Activated CD4-positive, alpha-beta T cell treated with anti-CD3 and anti-CD28 coated beads, Interleukin-2, amount 10 ng/mL, durations not matched to agents 7 days and 5 days (primary cell): ENCODE measurements at places on chromosomes 1 and 21. TPM values are rescaled to one million over a fixed set of nuclear protein-coding genes. Genes with fewer than 3 reads are reported as not detected.
A peak's percentile ranks its signal among the peaks of the same experiment; 100 is the strongest.

GRCh38 chr1:204941421-204942338, 71.0 kb downstream of the NFASC start:
- peak; percentile 63 for DNase-seq
- no peak overlapping the region for H3K27ac ChIP-seq
- peaks cover 5% of the 10 kb centered on the region for H3K27me3 ChIP-seq
- no peaks in the 10 kb centered on the region for H3K36me3 ChIP-seq

DNA sequence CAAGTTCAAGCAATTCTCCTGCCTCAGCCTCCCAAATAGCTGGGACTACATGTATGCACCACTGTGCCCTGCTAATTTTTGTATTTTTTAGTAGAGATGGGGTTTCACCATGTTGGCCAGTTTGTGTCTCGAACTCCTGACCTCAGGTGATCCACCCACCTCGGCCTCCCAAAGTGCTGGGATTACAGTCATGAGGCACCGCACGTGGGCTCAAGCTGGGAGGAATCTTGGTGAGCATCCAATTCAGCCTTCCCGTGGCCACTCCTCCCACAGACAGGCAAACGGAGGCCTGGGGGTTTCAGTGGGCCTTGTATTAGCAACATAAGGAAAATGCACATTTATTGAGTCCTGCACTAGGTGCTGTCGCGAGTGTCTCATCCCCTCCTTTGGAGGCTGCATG, 24.5 kb upstream of the VWA5B1 start:
- no peak overlapping the region for H3K27ac ChIP-seq
- H3K27me3 ChIP-seq = peaks cover 14% of the 10 kb centered on the region
- no peaks in the 10 kb centered on the region for H3K36me3 ChIP-seq
- H3K4me1 ChIP-seq = no peaks in the 10 kb centered on the region
- no peak overlapping the region for H3K4me3 ChIP-seq

- peaks cover 60% of the 10 kb centered on the region for H3K27me3 ChIP-seq
- no peak overlapping the region for H3K27ac ChIP-seq
- H3K4me1 ChIP-seq = no peaks in the 10 kb centered on the region
- no peaks in the 10 kb centered on the region for H3K36me3 ChIP-seq
These were observed 42.6 kb downstream of the LRRC52 start for GRCh38 chr1:165586398-165586797.

- peak overlapping the region; percentile 90 for H3K27ac ChIP-seq
- H3K4me3 ChIP-seq = peak overlapping the region; percentile 54
- peaks cover 74% of the 10 kb centered on the region for H3K4me1 ChIP-seq
These were observed 21.3 kb downstream of the UBASH3A start for GRCh38 chr21:42424914-42425541.

GRCh38 chr1:40929155-40929554, 50.3 kb upstream of the CTPS1 start:
- H3K36me3 ChIP-seq = no peaks in the 10 kb centered on the region
- H3K4me1 ChIP-seq = no peaks in the 10 kb centered on the region
- no peak overlapping the region for H3K4me3 ChIP-seq
- no peak overlapping the region for H3K27ac ChIP-seq
- H3K27me3 ChIP-seq = peaks cover 1% of the 10 kb centered on the region

DNA sequence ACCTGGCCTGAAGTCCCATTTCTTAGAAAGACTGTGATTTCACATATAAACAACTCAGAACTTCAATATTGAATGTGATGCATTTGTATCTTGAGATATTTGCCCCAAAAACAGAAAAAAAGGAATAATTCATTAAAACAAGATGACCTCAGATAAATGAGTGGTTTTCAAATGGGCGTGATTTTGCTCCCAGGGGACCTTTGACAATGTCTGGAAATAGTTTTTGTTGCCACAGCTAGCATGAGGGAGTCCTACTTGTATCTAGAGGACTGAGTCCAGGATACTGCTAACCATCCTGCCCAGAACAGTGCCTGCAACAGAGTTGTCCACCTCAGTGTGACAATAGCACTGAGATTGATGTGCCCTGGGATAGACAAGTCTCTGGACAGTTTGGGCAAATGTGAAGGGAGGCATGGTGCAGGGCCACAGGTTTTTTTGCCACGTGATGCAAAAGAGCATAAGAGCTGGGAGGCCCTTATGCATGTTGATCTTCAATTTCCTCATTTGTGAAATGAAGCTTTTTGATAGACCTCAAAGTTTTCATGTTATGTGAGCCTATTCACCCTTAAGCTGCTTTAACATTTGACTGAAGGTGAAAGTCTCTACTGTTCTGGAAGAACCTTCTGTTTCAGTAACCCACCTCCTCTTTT, 46.2 kb downstream of the MAP3K7CL start:
- no peak overlapping the region for H3K27ac ChIP-seq
- no peaks in the 10 kb centered on the region for H3K36me3 ChIP-seq
- peaks cover 2% of the 10 kb centered on the region for H3K4me1 ChIP-seq
- H3K27me3 ChIP-seq = no peaks in the 10 kb centered on the region
- no peak for DNase-seq
- no peak overlapping the region for H3K4me3 ChIP-seq

GRCh38 chr1:17412093-17412870, 27.2 kb downstream of the RCC2 start:
- H3K4me1 ChIP-seq = no peaks in the 10 kb centered on the region
- H3K4me3 ChIP-seq = no peak overlapping the region
- peaks cover 64% of the 10 kb centered on the region for H3K36me3 ChIP-seq

DNA sequence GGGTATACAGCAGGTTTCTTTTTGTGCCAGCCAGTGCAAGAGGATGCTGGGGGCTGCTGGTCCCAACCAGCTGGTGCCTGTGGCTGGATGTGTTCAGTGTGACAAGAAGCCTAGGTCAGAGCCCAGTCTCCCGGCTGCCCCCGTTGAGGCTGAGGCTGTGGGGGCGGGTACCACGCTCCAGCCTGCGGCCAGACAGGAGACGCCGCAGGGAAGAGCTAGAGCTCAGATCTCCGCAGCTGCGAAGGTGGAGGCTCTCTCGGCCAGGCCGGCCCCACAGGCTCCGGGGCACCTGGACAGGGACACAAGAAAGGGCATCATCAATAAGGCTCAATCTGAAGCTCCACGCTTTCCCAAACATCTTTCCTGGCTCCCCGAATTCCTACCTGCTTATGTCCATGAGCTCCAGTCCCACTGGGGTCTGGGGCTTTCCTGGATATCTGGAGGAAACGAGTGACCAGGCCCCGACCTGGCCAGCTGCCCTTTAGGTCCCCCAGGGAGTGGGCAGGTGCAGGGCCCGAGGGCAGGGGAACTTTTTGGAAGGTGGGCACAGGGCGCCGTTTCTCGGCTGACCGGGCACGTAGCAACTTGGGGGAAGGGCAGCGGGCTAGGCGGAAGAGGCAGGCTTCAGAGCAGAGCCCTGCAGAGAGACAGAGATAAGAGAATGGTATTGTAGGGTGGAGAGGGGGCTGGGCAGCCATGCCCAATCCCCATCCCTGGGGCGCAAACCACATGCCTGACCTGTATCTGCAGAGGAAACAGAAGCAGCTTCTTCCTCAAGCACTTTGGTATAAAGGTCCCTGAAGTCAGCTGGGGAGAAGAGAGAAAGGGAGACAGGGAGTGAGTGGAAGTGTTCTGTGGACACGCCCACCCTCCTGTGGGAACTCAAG, 7.4 kb downstream of the ENTREP3 start:
- peaks cover 2% of the 10 kb centered on the region for H3K27me3 ChIP-seq
- peaks cover 8% of the 10 kb centered on the region for H3K36me3 ChIP-seq
- DNase-seq = no peak

GRCh38 chr1:229506633-229507032, 1.5 kb downstream of the NUP133 start:
- H3K27ac ChIP-seq = peak overlapping the region; percentile 50
- peaks cover 17% of the 10 kb centered on the region for H3K36me3 ChIP-seq
- DNase-seq = no peak
- H3K27me3 ChIP-seq = no peaks in the 10 kb centered on the region
- H3K4me3 ChIP-seq = peak overlapping the region; percentile 92

DNA sequence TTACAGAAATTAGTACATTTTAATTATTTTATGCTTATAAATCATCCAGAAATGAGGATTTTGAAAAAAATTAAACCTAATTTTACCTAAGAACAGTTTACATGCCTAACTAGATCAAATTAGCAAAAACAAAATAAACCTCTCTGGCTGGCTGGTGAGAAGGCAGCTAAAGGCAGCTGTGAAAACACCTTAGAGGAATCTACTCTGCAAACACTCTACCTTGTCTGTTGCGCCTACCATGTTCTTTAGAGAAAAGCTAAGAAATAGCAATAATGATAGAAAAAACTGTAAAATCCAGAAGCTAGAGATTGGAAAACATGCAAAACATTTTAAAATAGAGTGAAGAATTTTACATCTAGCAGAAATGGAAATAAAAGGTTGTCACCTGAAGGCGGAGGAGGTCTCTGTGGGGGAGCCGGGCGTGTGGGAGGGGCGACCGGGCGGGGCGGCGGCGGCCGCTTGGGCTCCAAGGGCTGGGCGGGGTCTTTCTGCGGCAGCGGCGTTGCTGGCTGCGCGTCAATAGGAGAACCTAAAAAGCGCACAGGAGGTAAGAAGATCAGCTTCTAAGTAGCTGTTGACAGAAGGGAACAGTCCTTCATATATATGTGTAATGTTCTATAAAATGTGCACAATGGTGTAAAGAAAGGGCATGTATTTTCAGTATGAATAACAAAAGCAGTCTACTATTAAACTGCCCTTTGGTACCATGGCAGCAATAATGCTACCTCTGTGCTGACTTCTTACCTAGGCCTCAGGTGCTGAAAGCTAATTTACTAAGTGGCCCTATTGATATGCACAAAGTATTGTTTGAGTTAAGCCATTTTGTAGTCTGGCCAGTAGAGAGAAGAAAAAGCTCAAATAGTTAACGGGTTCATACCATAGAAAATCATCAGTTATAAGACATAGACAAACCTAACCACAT, 33.3 kb upstream of the CFAP298 start:
- no peak overlapping the region for H3K4me3 ChIP-seq
- no peak overlapping the region for H3K27ac ChIP-seq
- peaks cover 3% of the 10 kb centered on the region for H3K4me1 ChIP-seq
- no peak for DNase-seq
- H3K27me3 ChIP-seq = no peaks in the 10 kb centered on the region

DNA sequence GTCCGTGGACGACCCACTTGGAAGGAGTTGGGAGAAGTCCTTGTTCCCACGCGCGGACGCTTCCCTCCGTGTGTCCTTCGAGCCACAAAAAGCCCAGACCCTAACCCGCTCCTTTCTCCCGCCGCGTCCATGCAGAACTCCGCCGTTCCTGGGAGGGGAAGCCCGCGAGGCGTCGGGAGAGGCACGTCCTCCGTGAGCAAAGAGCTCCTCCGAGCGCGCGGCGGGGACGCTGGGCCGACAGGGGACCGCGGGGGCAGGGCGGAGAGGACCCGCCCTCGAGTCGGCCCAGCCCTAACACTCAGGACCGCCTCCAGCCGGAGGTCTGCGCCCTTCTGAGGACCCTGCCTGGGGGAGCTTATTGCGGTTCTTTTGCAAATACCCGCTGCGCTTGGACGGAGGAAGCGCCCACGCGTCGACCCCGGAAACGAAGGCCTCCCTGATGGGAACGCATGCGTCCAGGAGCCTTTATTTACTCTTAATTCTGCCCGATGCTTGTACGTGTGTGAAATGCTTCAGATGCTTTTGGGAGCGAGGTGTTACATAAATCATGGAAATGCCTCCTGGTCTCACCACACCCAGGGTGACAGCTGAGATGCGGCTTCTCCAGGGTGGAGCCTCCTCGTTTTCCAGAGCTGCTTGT, 32.4 kb downstream of the PRMT2 start:
- H3K4me1 ChIP-seq = peaks cover 13% of the 10 kb centered on the region
- DNase-seq = no peak
- peaks cover 24% of the 10 kb centered on the region for H3K27me3 ChIP-seq
- peaks cover 11% of the 10 kb centered on the region for H3K36me3 ChIP-seq
- no peak overlapping the region for H3K27ac ChIP-seq
- peak overlapping the region; percentile 76 for H3K4me3 ChIP-seq

GRCh38 chr21:17768840-17769446, 50.2 kb downstream of the C21orf91 start:
- no peak overlapping the region for H3K4me3 ChIP-seq
- H3K27me3 ChIP-seq = peaks cover 8% of the 10 kb centered on the region
- peaks cover 2% of the 10 kb centered on the region for H3K4me1 ChIP-seq
- H3K36me3 ChIP-seq = peaks cover 5% of the 10 kb centered on the region

- peaks cover 2% of the 10 kb centered on the region for H3K36me3 ChIP-seq
- peaks cover 63% of the 10 kb centered on the region for H3K27me3 ChIP-seq
- no peak overlapping the region for H3K4me3 ChIP-seq
These were observed 2.6 kb downstream of the DLGAP3 start for GRCh38 chr1:34926894-34927293.

- H3K4me3 ChIP-seq = no peak overlapping the region
- H3K4me1 ChIP-seq = no peaks in the 10 kb centered on the region
- no peaks in the 10 kb centered on the region for H3K27me3 ChIP-seq
These were observed 171.9 kb upstream of the RAB4A start for GRCh38 chr1:229098903-229099578.

GRCh38 chr1:111801071-111801850, 45.6 kb downstream of the DDX20 start:
- H3K4me1 ChIP-seq = no peaks in the 10 kb centered on the region
- DNase-seq = no peak
- H3K27ac ChIP-seq = no peak overlapping the region

- H3K27me3 ChIP-seq = peaks cover 30% of the 10 kb centered on the region
- peaks cover under 1% of the 10 kb centered on the region for H3K36me3 ChIP-seq
- H3K4me1 ChIP-seq = peaks cover 47% of the 10 kb centered on the region
- H3K4me3 ChIP-seq = peak overlapping the region; percentile 46
These were observed 681 bp upstream of the UBXN10 start for GRCh38 chr1:20184997-20185833.

DNA sequence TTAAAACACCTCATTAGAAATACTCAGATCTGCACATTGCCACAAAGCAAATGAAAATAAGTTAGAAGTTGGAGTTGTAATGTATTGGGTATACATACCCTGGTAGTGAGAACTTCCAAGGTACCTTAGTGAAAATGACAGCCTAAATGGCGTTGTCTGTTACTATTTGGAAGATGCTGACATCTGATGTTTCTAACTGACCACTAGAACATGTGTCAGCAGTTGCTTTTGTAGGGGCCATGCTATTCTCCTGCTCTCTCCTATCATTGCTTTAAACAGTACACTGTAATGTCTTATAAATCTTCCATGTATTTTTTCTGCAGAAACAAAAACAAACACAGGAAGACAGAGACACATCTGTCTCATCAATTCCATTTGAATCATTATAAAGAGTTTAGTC, 40.1 kb downstream of the LAMC1 start:
- DNase-seq = no peak
- H3K27me3 ChIP-seq = peaks cover 2% of the 10 kb centered on the region
- H3K36me3 ChIP-seq = no peaks in the 10 kb centered on the region
- no peak overlapping the region for H3K4me3 ChIP-seq

GRCh38 chr1:114517348-114517747, 6.3 kb upstream of the TRIM33 start:
- H3K4me1 ChIP-seq = peaks cover 7% of the 10 kb centered on the region
- peaks cover 12% of the 10 kb centered on the region for H3K27me3 ChIP-seq
- no peak overlapping the region for H3K27ac ChIP-seq
- no peak overlapping the region for H3K4me3 ChIP-seq

Gene BTBD19
- 7.7 TPM for total RNA-seq

Gene PCP4L1
- 0.15 TPM for total RNA-seq

Gene FAM110D
- total RNA-seq = not detected

Gene ANKRD65
- not detected for total RNA-seq

Gene RAB13
- total RNA-seq = 0.96 TPM

Gene CACNA1S
- total RNA-seq = not detected

Gene IL20
- not detected for total RNA-seq

Gene REN
- total RNA-seq = not detected

Gene ANGPTL7
- total RNA-seq = not detected

Gene CCDC30
- 1.4 TPM for total RNA-seq

Gene MYOM3
- total RNA-seq = not detected

Gene ATP1A4
- not detected for total RNA-seq

Gene SPRR3
- total RNA-seq = not detected

Gene OR2AK2
- not detected for total RNA-seq

Gene RHD
- total RNA-seq = not detected

Gene KPRP
- not detected for total RNA-seq
